ENCODE measurements at places on chromosomes 5 and 9.

DNA sequence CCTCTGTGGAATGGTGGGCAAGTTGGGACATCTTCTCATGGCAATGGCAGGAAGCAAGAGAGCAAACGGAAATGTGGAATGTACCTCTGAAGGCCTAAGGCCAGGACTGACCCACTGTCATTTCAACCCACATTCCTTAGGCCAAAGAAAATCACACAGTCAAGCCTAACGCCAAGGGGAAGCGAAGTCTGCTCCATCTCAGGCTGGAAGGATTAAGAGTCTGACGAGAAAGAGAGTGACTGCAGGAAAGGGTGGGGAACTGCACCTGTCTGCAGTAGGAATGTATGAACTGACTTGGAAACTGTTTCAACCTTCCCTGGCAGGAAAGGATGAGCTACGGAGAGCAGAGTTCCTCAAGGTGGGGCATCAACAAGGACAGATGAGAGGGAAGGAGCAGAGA lies 90.2 kb upstream of the TAS2R1 start:
- DNase-seq: no peak

DNA sequence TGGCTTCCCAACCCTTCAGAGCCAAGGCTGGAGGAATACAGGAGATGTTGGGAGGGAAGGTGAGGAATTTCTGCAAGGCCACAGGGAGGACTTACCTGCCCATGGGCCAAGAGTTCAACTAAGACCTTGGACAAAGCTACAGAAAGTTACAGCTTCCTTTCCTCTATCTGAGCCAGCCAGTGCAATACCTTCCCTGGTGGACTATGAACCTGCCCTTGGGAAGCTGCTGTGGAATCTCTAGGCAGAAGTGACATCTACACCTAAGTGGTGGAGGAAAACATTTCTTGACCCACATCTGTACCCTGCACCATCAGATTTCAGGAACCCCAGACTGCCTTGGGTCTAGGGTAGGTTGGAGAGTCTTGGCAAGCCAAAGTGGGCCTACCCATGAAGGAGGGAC lies 6.7 kb upstream of the SKP1 start:
- no peak for DNase-seq

DNA sequence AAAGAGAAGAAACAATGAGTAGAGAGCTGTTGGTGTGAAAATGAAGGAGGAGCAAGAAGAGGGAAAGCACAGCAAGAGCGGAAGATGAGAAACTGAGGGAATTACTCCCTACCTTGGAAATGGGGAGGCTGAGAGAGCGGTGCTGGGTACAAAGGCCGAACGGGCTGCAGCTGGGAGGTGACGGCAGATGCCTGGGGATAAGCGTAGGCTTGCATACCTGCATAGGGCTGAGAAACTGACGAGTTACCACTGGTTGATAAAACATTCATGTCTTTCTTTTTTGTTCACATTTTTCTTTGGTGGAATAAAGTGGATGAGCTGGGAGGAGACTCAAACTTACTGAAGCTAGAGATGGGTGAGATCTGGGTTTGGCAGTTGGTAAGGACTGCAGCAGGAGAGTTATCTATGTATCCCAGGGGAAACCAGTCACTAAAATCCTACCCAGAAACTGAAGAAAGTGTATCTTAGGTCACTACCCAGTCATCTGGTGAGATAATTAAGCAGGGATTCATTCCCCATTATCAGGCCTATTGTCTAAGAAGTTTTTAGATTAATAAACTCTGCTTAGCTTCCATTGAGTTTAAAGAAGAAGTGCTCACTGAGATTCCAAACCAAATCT lies 34.8 kb downstream of the FKBP15 start:
- no peak for DNase-seq

DNA sequence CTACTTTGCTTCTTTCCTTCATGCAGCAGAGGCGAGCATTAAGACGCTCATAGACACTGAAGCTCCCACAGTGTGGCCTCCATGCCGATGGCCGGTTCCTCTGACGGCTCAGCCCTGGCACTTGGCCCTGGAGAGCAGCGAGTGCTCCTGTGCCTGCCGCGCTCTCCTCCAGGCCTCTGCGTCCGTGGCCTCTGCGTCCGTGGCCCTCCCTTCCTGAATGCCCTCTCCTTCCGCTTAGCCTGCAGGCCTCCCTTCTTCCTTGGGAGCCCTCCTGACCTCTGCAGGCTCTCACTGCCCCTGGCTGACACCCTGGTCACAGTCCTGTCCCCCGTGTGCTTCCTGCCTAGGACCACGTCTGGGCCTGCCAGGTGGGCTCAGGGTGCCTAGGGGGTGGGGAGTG lies 92.8 kb downstream of the ZNF354C start:
- no peak for DNase-seq

DNA sequence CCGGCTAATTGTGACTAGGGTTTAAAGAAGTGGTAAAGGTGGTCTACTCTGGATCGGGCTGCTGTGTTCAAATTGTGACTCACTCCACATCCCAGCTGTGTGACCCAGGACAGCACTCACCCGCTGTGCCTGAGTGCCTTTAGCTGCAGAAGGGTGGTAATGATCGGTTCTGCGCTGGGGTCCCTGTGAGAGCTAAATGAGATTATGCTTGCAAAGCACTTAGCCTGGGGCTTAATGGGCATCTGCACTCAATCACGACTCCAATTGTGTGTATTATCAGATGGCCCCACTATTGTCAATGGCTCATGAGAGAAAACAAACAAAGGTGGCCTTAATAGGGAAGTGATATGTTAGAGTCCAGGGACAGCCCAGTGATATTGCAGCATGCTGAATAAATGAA lies 25.1 kb upstream of the TBC1D2 start:
- DNase-seq: no peak

DNA sequence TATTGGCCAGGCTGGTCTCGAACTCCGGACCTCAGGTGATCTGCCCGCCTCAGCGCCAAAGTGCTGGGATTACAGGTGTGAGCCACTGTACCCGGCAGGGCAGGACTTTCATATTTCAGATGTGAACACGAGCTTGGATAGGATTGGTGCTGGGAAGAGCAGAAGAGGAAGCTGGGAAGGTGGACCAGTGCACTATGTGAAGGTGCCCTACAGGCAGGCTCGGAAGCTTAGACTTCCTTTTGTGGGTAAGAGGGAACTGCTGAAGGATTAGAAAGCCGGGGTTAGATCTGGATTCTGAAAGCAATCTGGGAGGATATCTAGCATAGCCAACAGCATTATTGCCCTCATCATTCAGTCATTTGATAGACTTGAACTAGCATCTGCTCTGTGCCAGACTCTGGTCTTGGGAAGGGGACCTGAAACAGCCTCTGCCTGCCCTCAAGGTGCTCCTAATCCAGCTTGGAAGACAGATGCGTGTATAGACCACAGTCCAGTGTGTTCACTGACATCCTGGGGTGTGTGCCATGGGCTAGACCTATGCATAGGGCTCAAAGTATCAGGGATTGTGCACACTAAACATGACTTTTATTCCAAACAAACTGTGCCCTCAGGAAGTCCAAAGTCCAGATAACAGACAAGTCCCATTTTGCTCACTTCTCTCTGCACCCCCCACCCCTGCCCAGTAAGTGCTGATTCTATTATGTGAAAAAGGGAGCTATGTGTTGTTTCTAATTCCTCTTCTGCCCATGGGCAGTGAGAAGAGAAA lies 637 bp downstream of the CBY3 start:
- no peak for DNase-seq

GRCh38 chr9:111588846-111589245 lies 10.6 kb downstream of the PTGR1 start:
- DNase-seq: no peak

DNA sequence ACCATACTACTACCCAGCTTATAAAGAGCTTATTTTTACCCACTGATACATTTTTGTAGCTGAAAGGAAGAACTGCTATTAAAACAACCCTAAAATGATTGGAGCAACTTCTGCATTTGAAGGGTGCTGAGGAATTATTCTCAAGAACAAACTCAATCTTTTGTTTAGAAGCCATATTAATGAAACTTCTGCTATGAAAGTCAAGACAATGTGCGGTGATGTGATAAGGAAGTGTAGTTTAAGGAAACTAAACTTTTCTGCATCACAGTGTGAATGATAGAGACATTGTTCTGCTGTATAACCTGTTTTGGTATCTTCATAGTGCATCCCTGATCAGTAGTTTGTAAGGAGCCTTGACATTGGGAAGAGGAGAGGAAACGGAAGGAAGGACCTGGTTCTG lies 408.5 kb downstream of the TMEM38B start:
- no peak for DNase-seq

DNA sequence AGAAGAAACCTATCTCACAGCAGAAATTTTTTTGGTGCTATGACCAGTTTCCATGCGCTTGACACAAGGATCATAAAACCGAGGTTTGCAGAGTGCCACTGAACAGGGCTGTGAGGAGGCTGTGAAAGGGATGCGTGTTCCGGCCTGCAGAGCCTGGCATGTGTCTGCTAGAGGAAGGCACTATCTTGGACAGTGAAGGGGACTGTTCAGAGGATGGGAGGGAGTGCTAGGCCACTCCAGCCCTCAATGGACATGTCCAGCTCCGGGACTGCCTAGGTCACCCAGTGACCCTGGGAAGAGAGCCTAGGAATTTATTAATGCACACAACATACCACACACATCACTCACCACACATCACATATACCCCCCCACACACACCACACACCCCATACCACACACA lies 275.9 kb downstream of the GADD45G start:
- no peak for DNase-seq

- DNase-seq: no peak
Observed at GRCh38 chr9:136521537-136521936, 24.3 kb downstream of the NOTCH1 start.

DNA sequence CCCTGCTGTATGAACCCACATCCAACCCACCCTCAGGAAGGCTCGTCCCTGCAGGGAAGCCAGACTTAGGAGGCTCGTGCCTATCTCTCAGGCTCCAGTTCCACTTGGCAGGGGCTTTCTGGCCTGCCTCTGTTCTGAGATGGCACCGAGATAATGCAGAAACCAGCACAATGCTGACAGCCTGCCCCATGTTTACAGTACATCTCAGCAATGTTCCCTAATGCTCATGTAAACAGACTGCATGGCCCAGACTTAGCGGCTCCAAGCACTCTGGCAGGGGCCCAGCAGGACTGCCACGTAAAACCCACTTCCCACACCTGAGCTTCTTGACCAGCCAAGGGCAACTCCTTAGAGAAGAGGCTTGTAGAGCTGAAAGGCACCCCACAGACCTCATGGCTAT lies 499.5 kb upstream of the BRINP1 start:
- no peak for DNase-seq

GRCh38 chr9:91161465-91162300 lies 200.0 kb downstream of the AUH start:
- no peak for DNase-seq

GRCh38 chr9:133002147-133003070 lies 23.9 kb downstream of the GFI1B start:
- no peak for DNase-seq

DNA sequence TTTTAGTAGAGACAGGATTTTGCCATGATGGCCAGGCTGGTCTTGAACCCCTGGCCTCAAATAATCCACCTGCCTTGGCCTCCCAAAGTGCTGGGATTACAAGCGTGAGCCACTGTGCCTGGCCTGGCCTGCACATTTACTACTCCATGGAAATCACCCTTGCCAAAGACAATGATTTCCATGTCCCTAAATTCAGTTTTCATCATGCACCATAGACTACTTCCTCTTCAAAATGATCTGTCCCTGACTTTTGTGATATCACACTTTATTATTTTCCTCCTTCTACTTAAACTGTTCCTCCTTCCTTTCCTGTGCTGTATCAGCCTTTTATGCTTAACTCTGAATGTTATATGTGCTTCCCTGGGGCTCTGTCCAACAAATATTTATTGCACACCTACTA lies 20.3 kb downstream of the SLC28A3 start:
- DNase-seq: no peak

GRCh38 chr5:6838736-6839135 lies 125.5 kb downstream of the TENT4A start:
- no peak for DNase-seq

- DNase-seq: no peak
Observed at GRCh38 chr5:59887274-59887673, 6.3 kb downstream of the PDE4D start.

DNA sequence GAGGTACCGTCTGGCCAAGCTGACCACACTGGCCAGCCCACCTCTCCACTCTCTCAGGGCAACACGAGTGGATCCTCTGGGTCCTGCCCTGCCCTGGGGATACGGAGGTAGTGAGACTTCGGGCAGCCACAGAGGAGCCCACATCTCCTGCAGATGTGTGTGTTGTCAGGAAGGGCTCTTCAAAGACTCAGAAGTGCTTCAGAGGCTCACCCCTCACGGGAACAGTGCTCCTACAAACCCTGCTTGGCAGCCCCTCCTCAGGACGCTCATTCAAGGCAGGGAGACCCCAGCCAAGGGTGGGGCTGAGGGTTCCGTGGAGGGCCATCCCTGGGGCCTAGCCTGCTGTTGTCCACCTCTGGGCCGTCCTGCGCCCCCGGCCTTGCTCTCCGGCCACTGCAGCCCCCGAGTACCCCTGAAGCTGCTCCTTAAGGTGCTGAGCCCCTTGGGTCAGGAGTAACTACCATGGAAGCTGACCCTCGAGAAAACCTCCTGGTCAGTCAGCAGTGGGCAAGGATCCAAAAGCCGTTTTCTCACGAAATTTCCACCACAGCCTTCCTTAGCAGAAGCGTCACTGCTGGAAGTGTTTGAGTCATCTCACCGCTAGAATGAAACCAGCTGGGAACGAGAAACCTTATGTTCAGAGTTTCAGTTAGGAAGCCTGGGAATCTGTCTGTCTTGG lies 23.2 kb upstream of the LRRC14B start:
- no peak for DNase-seq

GRCh38 chr5:11491404-11492075 lies 412.7 kb downstream of the CTNND2 start:
- no peak for DNase-seq

DNA sequence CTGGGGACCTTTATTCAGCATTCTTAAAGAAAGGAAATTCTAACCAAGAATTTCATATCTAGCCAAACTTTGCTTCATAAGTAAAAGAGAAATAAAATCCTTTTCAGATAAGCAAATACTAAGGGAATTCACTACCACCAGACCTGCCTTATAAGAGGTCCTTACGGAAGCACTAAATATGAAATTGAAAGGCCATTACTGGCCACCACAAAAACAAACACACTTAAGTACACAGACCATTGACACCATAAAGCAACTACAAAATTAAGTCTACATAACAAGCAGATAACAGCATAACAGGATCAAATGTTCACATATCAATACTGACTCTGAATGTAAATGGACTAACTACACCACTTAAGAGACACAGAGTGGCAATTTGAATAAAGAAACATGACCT lies 361.4 kb upstream of the POU5F2 start:
- DNase-seq: no peak

GRCh38 chr5:173623296-173623771 lies 6.9 kb upstream of the BOD1 start:
- DNase-seq: no peak

DNA sequence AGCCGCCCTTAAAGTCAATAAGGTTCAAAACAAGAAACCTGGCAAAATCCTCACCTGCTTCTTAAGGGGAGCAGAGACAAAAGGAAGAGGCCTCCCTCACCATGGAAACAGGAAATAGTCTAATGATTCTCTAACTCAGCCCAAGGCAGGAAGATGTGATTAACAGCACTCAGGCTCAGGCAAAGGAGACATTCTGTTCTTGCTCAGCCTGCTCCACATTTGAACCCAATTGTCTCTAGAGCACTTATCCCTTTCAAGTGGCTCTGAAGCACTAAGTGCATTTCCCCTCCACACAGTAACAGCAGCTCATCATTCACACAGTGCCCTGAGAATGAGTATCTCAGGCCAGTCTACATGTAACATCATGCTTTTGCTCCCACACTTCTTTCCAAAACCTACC lies 72.3 kb downstream of the NIPSNAP3B start:
- no peak for DNase-seq

- no peak for DNase-seq
Observed at GRCh38 chr5:72145348-72145747, 38.1 kb downstream of the MAP1B start.

All from SW 1271 (cell line).